Left colon (tissue), 2 donors: ENCODE measurements at places on chromosomes 2 and 18.

- peak; percentile 56 for DNase-seq
Observed at GRCh38 chr2:197615016-197615652, 60.3 kb downstream of the RFTN2 start.

DNA sequence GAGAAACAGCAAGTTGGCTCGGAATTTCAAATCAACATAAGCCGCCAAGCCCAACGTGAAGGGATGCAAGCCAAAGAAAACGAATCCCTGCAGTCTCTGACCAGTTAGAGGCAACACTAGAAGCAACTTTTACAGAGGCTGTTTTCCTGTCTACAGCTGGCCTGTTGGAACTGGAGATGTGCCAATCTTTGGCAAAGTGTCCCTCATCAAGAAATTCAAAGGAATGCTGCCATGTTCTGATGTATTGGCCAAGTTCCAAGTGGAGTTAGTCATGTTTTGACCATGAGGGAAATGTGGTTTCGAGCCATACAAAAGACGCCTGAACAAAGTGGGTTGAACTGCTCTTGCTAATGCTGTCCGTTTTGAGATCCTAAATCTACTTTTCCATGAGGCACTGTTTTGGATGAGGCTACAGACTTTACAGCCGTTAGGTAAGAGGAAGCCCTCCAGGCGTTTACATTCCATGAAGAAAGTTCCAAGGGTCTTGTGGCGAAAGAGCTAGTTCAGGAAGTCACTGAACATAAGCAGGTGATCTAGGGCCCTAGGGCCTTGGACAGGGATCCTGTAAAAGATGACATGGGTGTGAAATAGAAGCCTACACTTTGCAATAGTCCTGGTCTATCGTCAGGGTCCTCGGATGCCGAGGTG, 140.7 kb upstream of the PXDN start:
- DNase-seq = no peak

DNA sequence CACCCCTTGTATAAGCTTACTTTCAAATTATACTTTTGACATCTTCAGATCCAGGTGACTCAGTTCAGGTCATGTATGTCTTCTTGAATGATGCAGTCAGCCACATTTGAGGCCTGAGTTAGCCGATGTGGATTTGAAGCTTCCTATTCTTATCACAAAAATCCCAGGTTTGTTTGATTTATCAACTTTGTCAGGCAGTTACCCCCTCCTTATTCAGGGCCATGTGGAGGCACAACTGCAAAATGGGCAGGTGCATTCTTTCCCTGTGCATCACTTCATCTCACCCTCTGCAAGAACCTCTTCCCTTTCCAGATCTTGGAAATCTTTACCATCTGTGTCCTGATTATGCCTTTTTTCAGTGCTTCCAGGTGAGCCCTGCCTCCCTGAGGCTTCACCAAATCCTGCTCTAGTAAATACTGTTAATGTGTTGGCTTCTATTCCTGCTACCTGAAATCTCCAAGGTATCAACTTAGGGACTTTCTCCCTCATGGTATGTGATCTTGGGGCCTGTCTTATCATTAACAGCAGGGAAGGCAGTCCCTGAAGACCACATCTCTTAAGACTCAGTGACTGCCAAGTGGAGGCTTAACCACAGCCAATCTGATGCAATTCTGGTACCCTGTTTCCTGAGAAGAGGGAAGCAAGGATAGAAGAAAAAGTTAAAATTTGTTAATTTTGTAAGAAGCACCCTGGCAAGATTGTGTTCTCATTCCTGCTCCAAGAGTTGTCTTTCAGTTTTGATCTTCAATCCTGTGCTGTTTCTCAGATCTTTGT, 9.4 kb upstream of the ARHGAP28 start:
- DNase-seq = no peak

GRCh38 chr2:62152000-62152399, 43.9 kb upstream of the B3GNT2 start:
- no peak for DNase-seq

- DNase-seq = no peak
Observed at GRCh38 chr2:36662638-36663037, 33.9 kb upstream of the VIT start.

GRCh38 chr2:196234672-196235071, 63.3 kb upstream of the STK17B start:
- DNase-seq = no peak

GRCh38 chr2:81276595-81276994, 972.0 kb upstream of the LRRTM1 start:
- no peak for DNase-seq

DNA sequence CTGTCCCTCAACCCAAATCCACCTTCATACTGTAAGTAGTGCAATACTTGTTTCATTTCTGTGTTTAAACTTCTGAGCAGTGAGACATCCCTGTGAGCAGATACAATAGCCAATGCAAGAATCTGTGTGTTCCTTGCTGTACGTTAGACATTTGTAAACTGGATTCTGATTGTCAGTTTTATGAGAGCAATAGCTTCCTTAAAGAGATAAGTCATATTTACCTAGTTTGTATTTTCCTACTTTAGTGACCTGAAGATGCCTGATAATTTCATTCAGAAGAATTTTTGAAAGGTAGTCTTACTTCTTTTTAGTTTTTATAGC, 90.7 kb downstream of the DPP4 start:
- no peak for DNase-seq

GRCh38 chr2:199572571-199572970, 114.8 kb upstream of the SATB2 start:
- no peak for DNase-seq

DNA sequence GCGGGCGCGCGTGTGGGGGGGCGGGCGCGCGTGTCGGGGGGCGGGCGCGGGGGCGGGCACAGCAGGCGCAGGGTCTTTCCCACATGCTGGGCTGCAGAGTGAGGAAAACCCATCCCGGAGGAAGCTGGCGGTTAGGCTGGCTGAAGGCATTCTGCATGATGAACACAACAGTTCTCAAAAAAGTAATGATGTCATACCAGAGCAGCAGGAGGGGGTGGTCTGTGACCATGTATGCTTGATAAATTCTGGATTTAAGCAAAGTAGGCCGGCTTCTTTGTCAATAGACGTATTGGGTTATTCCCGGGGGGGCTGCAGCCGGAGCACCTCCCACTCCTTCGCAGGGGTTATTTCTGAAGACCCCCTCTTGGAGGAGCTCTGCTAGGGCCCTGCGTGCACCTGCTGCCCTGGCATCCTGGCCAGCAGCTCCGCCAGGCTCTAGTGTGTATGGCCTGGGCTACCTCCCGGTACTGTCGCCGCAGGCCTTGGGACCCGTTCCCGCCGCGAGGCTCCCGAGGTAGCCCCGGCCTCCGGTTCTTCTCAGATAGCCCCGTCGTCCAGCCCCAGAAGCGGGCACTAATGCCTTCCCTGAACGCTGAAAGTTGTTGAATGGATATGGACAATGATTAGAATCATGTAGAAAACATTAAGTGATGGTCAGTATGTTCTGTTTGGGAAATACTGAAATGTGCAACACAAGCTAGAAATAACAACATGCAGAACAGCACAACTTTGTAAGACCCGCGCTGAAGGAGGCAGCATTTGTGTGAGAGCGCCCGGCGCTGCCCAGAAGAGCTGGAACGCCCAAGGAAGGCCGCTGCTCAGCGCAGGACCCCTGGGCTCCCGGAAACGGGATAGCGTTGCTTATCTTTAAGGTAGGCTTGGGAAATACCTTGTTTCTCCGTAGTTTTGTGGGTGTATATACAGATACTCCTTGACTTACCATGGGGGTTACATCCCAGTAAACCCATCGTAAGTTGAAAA, 101.4 kb upstream of the RAB6C start:
- DNase-seq = peak; percentile 17

DNA sequence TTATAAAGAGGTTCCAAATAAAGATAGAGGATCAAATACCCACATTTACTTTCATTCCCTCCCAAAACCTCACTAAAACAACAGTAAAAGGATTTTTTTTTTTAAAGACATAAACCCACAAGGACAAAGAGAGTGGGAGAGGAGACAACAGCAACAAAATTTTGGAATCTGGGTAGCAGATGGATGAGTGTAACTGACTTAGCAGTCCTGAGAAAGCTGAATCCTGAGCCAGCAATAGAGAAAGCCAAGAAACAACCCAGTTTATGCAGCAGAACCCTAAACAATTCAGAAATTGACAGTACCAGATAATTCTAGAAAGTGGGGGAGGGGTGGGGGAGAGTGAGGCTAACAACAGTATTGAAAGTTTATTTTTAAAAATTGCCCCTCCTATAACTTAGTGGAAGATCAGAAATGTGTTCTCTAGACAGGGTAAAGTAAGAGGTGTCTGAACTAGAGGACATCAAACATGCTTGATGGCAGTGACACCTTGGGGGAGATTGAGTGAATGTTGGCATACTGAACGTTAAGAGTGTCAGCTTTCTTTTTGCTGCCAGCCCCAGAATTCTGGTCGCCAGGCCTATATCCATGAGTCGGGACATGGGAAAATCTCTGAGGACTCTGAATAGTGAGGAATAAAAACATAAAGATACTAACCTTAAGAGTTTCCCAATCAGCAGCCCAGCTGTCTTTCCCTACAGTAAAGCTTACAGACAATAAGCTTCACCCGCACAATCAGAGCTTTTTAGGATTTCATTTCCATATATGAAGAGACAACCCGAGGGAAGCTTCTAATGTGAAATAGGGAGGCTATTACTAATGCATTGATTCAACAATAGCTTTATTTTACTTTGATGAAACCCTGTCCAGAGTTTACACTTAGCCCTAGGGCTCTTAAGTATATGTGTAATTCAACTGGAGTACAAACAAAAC, 128.0 kb upstream of the ALPP start:
- no peak for DNase-seq

DNA sequence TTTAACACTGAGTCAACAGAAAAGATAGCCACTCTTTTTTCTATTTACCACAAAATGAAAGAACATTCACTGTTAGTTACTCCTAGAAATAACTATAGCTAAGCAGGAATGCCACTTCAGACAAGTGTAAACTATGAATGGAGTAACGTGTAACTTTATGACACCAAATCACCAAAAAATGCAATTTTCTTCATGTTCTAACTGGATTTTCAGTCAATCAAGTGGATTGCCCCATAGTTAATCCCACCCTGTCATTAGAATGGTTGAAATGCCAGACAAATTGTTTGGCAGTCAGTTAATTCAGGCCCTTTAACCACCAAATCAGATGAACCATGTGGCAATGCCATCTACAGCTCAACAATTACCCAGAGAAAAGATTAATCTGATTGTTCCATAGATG, 9.9 kb downstream of the EPHA4 start:
- DNase-seq = no peak
